ENCODE measurements at places on chromosomes 12 and 14.

GRCh38 chr12:2961705-2962104 lies 2.5 kb downstream of the TEAD4 start:
- no peak for DNase-seq

DNA sequence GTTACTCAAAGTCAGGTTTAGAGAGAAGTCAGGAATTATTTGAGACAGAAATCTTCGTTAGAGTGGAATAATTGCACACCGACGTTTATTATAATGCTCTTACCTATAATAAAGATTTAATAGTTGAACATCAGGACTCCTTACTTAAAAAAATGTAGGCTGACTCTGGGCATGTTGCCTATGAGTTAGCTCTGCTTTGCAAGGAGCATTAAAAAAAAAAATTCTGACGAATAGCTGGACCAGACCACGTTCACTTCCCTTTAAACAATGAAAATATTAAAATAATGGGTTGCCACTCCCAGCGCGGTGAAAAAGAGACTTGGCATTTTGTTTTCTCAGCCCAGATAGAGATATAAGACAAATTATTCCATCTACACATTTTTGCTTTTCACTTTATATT lies 574 bp upstream of the FANCM start:
- no peak for DNase-seq

- DNase-seq: no peak
Observed at GRCh38 chr14:92173668-92174067, 51.9 kb downstream of the CPSF2 start.

GRCh38 chr14:85317491-85318021 lies 212.4 kb upstream of the FLRT2 start:
- DNase-seq: no peak

DNA sequence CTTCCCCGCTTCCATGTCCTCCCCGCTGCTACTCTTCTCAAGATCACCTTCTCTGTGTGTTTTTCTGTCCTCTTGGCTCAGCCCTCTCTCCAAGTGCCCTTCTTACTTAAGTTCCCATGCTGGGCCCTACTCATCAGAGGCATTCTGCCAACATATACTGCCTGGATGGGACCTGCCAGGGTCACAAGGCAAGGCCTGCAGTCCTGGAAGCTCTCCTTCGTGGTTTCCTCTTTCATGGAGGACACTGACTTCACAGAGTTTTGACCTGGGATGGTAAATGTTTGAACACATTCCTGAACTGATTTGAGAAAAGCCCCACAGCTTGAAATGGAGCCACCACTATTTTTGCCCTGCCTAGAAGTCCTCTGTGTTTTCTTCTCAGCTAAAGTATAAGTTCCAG lies 140.9 kb downstream of the TMEM30B start:
- DNase-seq: no peak

DNA sequence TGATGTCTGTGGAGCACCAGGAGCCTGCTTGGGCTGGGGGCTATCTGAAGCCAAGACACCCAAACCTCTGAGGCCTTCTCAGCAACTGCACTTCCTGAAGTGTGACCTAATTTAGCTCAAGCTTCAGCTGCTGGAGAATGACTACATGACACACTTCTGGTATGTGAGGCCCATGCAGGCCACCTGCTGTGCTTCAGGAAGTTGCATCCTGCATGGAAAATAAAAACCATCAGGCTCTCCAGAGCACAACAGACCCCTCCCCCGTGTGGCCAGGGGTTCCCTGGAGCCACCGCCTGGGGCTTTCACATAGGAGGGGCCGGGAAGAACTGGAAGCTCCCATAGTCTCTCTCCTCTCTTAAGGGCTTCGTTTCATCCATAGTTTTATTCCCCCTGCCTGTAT lies 217.7 kb downstream of the SLC15A4 start:
- DNase-seq: no peak

DNA sequence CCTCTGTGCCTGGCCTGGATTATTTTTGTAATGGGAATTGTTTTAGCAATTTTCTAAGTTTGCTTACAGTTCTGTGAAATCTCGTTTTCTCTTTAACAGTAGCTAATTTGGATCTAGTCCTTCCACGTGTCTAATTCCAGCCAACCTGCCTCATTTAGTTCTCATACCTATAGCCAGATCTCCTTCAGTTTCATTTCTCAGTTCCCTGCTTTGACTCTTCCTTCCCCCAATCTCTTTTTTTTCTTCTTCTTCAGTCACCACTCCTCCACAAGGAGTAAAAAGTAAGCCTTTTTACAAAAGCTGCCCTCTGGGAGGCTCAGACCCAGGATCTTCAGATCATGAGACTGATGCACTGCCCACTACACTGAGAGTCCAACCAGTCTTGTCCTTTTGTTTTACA lies 1.4 kb downstream of the THTPA start:
- DNase-seq: no peak

- DNase-seq: no peak
Observed at GRCh38 chr12:119666226-119666795, 1.6 kb upstream of the PRKAB1 start.

All from GM19239 (cell line).